ENCODE measurements at places on chromosomes 6 and 20.

- DNase-seq = no peak
Measured at GRCh38 chr6:111854683-111855082, 18.6 kb downstream of the FYN start.

- DNase-seq = no peak
Measured at GRCh38 chr6:167238146-167238693, 52.9 kb upstream of the UNC93A start.

- no peak for DNase-seq
Measured at GRCh38 chr6:3535033-3535775, 78.4 kb upstream of the SLC22A23 start.

- DNase-seq = no peak
Measured at GRCh38 chr6:126955621-126956020, 162.8 kb upstream of the RSPO3 start.

DNA sequence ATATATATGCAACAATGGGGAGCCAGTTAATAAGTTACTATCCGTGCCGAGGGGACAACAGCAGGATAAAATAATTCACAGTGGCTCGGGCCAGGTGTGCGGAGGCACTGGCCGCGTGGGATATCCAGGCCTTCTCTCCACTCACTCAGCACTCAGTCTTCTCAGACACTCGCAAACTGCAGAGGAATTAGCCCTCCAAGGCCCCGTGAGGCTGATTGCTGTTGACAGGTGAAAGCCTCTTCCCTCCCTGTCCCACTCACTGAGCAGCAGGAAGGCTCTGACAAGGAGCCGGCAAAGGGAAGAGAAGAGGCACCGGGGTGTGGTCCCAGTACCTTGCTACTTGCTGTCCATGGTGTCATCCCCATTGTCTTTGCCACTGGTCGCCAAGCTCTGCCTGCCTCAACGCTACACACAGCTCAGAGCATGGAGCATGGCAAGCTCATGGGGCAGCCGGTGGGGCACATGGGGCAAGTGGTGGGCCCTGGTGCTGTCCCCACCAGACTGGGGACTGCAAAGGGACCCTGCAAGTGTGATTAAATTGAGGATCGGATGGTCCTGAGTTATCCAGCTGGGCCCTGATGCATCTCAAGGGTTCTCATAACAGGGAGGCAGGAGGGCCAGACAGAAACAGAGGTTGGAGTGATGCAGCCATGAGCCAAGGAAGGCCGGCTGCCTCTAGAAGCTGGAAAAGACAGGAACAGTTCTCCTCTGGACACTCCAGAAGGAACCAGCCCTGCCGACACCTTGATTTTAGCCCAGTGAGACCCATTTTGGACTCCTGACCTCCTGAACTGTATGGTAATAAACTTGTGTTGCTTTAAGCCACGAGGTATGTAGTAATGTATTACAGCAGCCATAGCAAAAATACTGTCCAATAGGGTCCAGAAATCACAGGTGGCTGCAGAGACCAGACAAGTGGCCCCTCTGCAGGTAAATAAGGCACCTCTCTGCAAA lies 119.7 kb downstream of the PSMB1 start:
- DNase-seq = no peak

- no peak for DNase-seq
Measured at GRCh38 chr6:135449246-135449645, 48.3 kb downstream of the AHI1 start.

DNA sequence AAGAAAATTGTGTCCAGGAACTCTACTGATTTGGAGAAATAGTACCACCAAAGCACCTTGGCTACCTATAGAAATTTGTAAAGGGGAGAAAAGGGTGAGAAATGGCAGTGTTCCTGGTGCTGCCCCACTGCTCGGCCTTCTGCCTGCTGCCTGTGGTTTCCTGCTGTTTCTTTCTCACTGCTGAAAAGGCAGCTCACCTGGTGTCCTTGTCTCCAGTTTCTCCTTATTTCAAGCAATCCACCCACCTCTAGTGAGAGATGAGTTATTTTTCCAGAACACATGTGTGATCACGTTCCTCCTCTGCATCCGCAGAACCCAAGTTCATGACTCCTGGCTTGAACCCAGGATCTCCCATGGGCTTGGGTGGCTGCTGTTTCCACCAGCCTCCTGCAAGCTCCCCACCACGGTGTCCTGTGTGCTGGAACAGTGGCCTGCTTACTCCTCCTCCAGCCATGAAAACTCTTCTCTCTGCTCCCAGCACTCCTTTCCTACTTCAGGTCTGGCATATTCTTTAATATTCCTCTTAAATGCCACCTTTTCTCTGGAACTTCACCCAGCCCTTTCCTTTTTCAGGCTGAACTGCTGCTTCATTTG lies 48.9 kb downstream of the ELOVL2 start:
- DNase-seq = no peak

GRCh38 chr20:5393218-5393870 lies 76.6 kb upstream of the PROKR2 start:
- no peak for DNase-seq

- DNase-seq = peak; percentile 3
Measured at GRCh38 chr6:44230034-44230675, 6.8 kb downstream of the SLC29A1 start.

DNA sequence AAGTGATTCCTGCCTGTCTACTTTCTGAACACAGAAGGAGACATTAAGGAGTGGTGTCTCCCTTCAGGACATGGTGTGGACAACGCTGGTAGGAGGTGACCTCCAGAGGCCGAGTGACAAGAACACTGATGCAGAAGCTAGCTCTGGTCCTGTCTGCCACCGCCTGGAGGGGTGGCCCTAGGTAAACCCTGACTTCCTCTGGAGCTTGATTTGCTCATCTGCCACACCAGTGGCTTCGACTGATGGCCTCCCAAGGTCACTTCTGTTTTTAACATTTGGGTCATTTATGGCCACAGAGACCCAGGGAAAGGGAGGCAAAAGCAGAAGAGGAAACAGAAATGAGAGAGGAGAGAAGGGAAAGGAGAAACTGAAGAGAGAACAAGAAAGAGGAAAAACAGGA lies 49.4 kb upstream of the SLC22A23 start:
- no peak for DNase-seq

DNA sequence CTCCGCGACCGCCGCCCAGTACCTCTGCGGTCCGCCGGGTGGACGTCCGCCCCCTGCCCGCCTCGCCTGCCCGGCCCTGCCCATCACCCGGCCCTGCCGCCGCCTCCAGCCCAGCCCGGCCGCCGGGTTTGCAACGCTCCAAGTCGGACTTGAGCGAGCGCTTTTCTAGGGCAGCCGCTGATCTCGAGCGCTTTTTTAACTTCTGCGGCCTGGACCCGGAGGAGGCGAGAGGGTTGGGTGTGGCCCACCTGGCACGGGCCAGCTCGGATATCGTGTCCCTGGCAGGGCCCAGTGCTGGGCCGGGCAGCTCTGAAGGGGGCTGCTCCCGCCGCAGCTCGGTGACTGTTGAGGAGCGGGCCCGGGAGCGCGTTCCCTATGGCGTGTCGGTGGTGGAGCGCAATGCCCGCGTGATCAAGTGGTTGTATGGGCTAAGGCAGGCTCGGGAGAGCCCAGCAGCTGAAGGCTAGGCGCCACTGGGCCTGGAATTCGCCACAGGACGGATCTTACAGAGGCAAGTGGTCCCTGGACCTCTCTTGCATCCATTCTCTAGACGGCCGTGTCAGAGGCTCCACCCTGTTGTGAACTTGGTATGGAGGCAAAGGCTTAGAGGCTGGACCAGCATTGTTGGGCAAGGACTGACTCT lies 11.8 kb downstream of the FAM110A start:
- DNase-seq = no peak

- no peak for DNase-seq
Measured at GRCh38 chr6:108764580-108764950, 83.7 kb upstream of the ARMC2 start.
